GM13976 (cell line): ENCODE measurements at places on chromosomes 16 and 17.

- no peak for DNase-seq
Observed at GRCh38 chr17:47717261-47717697, 15.8 kb upstream of the TBX21 start.

GRCh38 chr16:30053376-30054015, 12.1 kb upstream of the ALDOA start:
- DNase-seq, result no peak

- peak; percentile 77 for DNase-seq
Observed at GRCh38 chr17:78257810-78258322, 26.4 kb downstream of the TMEM235 start.

DNA sequence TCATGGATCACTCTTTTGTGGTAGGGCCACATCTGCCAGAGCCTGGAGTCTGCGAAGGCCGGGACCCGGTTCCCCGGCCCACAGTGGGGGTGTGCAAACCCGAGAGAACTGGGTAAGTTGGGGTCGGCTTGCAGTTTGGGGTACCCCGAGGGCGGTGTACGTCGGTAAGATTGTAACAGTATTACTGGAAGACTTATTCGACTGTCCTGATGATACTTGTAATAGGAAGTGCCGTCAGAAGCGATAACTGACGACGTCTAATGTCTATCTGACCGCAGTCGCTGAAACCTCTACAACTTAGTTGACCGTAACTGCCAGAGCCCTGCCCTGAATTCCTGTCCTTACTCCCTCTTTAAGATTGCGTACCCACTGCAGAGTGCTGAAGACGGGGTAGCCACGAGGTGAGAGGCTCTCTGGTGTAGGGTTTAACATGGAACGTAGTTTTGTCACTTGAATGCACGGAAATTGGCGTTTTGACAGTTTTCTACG, 24.0 kb downstream of the TRPV2 start:
- no peak for DNase-seq

- peak; percentile 99 for DNase-seq
Observed at GRCh38 chr16:89873972-89874689, 739 bp downstream of the TCF25 start.

- DNase-seq, result no peak
Observed at GRCh38 chr17:14161419-14161818, 75.2 kb downstream of the CDRT15 start.

- DNase-seq, result no peak
Observed at GRCh38 chr17:73155410-73156165, 9.2 kb upstream of the SSTR2 start.

DNA sequence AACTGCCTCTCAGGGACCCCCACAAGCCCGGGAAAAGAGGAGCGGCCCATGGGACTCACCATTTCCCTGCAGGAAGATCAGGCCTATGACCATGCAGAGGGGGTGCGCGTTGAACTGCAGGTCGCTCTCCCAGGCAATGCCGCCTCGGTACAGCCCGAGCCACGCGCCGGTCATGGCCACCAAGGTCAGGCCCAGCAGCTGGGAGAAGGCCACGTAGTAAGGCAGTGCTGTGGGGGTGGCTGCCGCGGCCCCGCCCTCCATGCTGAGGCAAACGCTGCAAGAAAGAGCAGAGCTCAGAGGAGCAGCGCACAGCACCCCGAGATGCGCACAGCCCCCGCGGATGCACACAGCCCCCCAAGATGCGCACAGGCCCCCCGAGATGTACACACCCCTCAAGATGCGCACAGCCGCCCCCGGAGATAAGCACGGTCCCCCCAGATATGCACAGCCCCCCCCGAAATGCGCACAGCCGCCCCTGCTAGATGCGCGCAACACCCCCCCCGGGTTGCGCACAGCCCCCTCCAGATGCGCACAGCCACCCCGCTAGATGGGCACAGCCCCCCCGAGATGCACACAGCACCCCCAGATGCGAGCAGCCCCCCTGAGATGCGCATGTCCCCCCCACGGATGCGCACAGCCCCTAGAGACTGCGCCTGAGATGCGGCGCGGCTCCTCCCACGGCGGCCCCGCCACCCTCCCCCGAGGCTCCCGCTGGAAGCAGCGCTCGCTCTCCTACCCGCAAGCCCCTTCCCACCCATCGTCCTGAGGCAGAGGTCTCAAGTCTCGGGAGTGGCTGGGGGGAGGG, 8.6 kb downstream of the CYB561 start:
- no peak for DNase-seq

- DNase-seq, result no peak
Observed at GRCh38 chr16:4081521-4082021, 34.7 kb downstream of the ADCY9 start.

GRCh38 chr16:19933740-19934139, 49.1 kb upstream of the GPRC5B start:
- DNase-seq, result no peak

DNA sequence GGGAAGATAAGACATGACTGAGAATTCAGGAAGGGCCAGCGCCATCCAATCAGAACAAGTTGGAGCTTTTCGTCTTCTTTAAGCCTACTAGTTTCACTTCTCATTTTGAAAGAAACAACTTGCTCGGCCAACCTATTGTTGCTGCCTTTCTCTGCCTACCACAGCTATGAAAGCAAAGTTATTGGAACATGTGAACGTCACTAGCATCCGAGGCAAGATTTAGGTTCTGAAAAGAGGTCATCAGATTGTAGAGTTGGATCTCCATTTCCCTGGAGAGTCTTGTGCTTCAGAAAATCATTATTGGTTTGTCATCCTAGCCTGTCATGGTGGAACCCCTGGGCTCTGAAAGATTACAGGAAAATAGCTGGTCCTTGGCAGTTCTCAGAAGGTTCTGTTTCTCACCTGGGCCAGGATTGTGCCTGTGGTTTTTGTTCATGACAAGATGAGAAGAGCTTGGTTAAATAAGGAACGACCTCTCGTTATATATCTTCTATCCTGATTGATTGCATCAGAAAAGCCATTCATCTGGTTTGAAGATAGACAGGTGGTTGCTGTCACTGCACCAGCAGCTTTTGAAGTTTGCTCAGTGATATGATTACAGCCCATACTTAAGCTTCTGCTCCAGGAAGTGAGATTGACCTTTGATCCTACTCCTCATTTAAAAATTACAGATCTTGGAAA, 25.3 kb downstream of the CDH13 start:
- no peak for DNase-seq

GRCh38 chr16:62190426-62190825, 154.2 kb upstream of the CDH8 start:
- DNase-seq, result no peak

GRCh38 chr17:49471089-49471683, 23.9 kb upstream of the NGFR start:
- no peak for DNase-seq

DNA sequence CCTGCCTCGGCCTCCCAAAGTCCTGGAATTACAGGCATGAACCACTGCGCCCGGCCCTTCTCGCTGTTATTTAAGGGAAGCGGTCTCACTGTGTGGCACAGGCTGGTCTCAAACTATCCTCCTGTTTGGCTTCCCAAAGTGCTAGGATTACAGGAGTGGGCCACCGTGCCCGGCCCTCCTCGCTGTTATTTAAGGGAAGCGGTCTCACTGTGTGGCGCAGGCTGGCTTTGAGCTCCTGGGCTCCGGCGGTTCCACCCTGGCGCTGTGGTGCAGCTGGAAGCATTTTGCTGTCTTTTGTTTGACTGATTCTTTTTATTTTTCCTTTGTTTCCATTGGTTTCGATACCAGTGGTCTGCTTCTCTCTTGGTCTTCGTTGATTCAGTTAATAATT, 40.7 kb downstream of the FOXK2 start:
- no peak for DNase-seq

- no peak for DNase-seq
Observed at GRCh38 chr16:54594601-54595391, 308.2 kb upstream of the IRX3 start.

DNA sequence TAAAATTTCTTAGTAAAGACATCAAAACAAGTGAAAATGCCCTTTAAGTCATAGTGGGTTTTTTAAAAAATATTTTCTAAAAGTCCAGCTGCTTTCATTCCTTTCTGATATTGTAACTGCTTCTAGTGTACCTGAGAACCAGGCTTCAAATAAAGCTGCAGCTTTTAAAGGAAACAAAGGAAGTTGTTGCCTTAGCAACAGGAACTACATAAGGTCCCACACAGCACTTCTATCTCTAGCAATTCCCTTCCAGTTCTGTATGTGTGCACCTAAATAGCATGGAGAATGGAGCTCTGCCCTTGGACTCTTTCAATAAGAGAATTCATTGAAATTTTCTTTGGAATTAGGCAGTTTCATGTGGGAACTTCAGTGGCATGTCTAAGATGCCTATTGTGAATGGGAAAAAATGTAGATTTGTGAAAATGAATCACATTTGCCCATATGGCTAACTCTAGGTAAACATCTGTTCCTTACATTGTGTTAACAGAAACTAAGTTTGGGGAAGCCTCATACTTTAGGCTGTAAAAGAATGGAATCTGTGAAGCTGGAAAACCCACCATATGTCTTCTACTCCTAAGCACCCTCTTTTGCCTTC, 206.4 kb downstream of the KIF2B start:
- no peak for DNase-seq

DNA sequence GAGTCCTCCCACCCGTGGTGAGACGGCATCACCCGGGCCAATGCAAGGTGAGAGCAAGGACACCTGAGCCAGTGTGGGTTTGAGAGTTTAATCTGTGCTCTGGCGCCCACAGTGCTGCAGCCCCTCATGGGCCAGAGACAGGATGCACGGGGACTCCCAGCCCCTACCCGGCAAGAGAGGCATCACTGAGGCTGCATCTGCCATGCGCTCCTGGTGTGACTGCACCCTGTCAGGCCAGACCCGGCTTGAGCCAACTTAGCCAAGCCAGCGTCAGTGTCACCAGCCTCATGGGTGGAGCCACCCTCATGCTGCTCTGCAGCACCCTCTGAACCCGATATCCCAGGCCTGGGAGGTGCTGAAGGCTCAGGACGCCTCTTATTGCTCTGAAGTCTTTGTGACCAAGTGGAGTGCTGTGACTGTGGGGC, 1.3 kb upstream of the BRICD5 start:
- no peak for DNase-seq

GRCh38 chr17:55430541-55431288, 9.1 kb upstream of the MMD start:
- DNase-seq, result no peak

- no peak for DNase-seq
Observed at GRCh38 chr16:54270711-54271110, 15.9 kb downstream of the IRX3 start.

- no peak for DNase-seq
Observed at GRCh38 chr16:1709356-1709755, 3.4 kb downstream of the MAPK8IP3 start.

GRCh38 chr17:79866791-79867518, 27.7 kb upstream of the CBX4 start:
- DNase-seq, result no peak

- DNase-seq, result no peak
Observed at GRCh38 chr16:11218604-11218962, 37.4 kb downstream of the SOCS1 start.

DNA sequence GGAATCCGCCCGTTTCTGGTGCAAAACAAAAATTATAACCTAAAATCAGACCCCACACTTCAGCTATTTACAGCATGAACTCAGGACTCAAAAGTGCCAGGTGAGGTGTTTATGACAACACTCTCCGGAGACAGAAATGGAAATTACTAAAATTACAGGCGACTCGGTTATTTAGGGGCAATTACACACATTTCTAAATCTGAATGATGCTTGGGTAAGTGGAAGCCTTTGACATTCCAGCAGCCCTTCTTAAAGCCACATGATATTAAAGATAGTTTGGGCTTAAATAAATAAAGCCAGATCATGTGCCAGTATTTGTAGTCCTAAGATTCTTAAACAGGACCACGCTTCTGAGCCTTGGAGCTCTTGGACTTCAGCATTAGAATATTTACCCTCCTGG, 36.7 kb upstream of the PMP22 start:
- no peak for DNase-seq

DNA sequence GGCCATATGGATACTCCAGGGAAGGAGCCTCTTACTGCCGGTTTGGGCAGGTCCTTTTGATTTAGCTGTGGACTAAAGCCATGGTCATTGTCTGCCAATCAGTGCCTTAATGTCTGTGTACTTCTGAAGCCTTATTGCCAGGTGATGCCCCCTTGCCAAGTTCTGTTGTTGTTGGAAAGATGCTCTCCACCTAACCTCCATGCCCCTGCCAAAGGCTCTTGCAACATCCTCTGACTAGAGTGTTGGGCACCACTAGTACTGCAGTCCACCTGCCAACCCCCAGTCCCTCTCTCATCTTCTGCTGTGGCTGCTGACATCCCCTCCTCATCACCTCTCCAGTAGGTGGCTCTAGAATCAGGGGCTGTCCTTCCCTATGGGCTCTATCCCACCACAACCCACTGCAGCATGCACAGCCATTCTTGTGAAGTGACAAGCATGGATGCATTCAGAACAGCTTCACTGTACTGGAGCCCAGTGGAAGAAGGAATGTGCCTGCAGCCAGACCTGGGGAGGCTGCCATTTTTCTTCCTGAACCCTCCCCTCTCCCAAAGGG, 375.3 kb upstream of the CDH5 start:
- no peak for DNase-seq

DNA sequence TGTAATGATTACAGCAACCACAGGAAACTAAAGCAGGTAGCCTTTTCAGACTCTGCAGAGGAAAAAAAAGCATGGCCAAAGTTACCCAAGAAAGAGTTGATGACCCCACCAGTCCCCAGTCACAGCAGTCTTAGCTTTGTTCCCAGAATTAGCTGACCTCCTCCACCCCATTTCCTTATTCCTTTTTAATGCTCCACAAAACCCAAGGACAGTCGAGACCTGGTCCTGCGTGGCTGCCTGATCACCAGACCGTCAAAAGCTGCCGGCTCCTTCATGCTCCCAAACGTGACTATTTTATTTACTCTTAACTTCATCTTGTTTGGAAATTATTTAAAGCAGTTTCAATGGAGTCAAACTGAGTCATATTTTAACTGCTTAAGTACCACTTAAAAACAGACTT, 28.7 kb upstream of the MED9 start:
- DNase-seq, result no peak

DNA sequence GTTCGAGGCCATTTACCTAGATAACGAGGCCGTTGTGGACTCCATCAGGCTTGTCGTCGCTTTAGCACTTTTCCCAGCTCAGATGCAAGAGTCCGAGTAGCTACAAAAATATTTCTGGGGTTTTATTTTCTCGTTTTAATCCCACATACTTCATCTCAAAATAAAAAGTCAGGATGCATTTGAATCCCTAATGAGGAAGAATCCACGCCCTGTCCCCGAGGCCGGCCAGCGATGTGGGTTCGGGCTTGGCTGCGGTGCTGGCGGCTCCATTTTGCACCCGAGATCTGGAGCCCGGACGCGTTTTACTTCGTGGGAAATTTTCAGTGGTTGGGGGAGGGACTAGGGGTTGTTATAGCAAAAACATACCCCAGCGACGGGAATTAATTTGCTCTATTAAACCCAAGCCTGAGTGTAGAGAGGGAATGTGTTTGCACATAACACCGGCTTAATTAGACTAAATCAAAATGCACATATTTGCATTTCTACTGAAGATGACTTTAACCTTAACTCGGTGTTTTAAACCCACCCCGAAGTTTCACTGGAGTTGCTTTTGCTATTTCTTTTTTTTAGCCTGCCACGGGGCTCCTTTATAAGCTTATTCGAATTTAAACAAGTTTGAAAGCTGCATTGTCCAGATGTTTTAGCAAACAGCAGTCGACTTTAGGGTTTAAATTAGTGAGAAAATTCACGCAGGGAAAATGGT, 4.8 kb downstream of the IRX5 start:
- no peak for DNase-seq
